Stimulated activated CD8-positive, alpha-beta memory T cell treated with anti-CD3 and anti-CD28 coated beads, Interleukin-4, amount 100 ng/mL, for 4 hours (primary cell): ENCODE measurements at places on chromosomes 1 and 21.

- no peak for DNase-seq
Measured at GRCh38 chr1:199706826-199707606, 320.5 kb upstream of the NR5A2 start.

DNA sequence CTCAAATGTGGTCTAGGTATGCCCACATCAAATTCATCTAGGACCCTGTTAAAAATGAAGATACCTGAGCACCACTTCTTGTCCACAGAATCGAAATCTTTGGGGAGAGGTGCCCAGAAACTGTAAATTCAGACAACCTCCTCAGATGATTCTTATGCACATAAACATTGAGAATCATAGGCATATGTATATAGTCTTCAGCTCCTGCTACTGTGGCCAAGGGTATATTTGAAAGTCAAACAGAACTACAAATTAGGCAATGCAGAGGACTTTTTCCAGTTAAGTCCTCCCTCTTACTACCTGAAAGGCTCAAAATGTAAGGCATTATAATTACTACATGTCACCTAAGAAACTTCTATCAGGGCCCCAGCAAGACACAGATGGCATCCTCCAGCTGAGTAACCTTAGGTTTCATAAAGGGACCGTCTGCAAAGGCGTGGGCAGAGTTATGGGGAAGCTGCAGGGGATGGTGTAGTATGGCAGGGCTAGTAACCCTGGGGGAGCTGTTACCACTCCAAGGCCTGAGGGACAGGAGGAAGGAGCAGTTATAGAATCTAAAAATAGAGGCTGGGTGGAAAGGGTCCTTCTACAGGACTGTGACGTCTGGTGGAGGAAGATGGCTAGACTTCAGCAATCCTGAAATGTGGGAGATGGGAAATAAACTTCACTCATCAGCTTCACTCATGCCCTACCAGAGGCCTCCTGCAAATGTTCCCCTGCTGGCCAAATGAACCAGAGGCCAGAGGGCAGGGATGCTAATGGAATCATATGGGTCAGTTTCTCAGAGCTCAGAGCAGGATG is 46.3 kb downstream of the DAB1 start:
- DNase-seq: no peak

- DNase-seq: no peak
Measured at GRCh38 chr1:189675712-189676244, 801.9 kb downstream of the BRINP3 start.

DNA sequence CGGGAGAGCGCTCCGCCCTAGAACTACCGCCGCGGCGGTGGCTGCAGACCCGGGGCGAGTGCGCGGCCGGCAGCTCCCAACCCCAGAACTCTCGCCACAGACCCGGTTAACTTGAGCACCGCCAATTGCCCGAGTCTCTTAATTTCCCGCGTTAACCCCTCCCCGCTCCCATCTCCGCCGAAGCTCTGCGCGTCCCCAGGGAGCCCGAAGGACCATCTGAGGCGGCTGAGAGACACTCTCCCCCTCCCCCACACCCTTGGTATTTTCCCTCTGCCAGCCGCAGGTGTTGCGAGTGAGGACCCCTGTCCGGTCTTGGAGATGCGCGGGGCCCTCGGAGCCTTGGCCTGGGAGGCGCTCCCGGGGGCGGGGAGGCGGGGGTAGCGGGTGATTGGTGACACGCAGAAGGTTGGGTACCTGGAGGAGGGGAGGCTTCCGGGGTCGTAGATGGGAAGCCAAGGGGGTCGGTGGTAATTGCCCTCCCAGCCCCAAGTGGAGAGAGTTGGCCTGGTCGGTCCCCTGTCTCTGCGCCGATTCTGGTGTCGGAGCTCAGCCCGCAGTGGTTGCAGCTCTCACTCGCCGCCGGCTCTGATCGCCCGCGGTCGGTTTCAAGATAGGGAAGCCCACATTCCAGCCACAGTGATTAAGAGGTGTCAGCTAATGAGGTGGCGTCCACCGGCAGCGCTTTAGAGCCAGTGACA is 858 bp upstream of the SUSD4 start:
- DNase-seq: no peak

DNA sequence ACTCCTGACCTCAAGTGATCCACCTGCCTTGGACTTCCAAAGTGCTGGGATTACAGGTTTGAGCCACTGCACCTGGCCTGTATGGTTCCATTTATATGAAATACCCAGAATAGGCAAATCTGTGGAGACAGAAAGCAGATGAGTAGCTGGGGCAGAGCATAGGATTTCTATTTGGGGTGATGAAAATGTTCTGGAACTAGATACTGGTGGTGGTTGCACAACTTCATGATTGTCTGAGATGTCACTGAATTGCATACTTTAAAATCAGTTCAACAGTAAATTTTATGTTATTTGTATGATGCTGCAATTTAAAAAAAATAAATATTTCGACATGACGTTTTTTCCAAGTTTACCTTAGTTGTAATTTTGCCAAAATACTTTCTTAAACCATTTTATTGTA is 23.9 kb downstream of the ITSN1 start:
- DNase-seq: no peak

DNA sequence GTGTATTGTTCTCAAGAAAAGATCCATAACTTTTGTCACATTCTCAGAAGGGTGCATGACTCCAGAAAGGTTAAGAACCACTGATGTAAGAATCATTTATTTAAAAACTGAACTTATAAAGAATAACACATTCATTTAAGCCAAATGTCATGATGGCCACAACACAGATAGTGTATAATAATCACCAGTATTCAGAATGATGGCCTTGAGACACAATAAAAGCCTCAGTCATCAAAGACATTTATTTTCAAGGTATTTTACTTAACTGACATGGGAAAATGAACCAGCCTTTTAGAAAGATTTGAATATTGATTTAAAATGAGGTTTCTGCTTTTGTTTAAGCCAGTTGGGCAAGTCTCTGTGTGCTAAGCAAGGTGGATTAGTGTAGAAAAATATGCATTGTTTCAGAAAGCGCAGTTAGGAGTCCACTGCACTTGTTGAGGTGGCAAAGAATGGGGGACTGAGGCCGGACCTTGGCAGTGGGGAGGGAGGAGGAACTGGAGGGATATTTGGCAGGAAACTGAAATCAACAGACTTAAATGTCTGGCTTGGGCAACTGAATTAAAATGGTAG is 371.9 kb upstream of the ESRRG start:
- no peak for DNase-seq

- no peak for DNase-seq
Measured at GRCh38 chr21:45207839-45208626, 79.7 kb downstream of the POFUT2 start.

- peak; percentile 31 for DNase-seq
Measured at GRCh38 chr21:42463861-42464515, 32.0 kb downstream of the RSPH1 start.

- no peak for DNase-seq
Measured at GRCh38 chr21:43645136-43645891, 14.0 kb downstream of the HSF2BP start.

- DNase-seq: no peak
Measured at GRCh38 chr1:94549706-94550105, 8.1 kb upstream of the F3 start.

- no peak for DNase-seq
Measured at GRCh38 chr1:85884372-85885035, 176.3 kb upstream of the ZNHIT6 start.

GRCh38 chr1:224696891-224697765 is 81.0 kb downstream of the CNIH3 start:
- DNase-seq: no peak

DNA sequence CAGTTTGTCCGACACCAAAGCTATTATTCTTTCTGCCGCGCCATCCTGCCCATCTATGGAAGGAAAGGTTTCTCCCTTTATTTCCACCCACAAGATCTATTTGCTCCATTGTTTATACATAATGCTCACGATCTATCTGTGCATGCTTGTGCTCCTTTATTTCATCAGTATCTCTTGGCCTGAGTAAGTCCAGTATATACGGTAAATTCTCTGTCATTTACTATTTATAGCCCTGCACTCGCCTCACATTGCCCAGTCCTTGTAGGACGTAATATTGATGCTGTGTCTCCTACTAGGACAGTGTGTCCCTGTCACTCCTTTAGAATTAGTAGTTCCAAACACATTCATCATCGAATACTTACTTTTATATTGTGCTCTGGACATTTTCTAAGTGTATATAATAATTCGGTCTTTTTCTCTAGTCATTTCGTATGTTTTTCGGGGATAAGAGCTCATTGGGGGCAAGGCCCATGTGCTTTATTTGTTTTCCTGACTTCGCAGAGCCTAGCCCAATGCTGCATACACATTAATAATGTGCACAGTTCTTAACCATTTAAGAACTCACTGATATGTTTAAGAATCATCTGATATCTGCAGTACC is 3.1 kb upstream of the NID1 start:
- DNase-seq: no peak

DNA sequence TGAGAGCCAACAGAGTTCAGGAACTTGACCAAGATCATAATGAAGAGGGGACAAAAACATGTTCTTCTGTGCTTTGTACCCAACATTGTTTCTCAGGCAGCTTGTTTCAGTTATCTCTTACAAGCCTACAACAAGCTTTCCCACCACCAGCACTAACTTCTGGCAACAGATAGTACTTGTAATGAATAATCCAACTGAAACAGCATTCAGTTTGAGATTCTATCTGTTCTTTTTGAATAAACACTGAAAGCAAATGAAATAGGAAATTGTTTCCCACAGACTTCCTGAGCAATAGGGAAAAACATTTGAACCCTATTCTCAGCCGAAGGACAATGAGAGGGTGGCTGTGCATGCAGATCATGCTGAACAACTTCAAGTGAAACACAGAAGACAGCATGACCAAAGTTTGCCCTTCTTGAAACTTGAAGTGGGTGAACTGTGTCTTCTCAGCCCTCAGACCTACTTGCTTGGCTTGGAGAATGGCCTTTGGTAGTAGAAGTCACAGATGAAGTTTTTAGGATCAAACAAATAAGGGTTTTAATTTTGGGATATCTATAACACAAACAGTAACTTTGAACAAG is 11.2 kb upstream of the HOOK1 start:
- DNase-seq: no peak
